HFF-Myc (cell line): ENCODE measurements at places on chromosomes 3 and 15.

DNA sequence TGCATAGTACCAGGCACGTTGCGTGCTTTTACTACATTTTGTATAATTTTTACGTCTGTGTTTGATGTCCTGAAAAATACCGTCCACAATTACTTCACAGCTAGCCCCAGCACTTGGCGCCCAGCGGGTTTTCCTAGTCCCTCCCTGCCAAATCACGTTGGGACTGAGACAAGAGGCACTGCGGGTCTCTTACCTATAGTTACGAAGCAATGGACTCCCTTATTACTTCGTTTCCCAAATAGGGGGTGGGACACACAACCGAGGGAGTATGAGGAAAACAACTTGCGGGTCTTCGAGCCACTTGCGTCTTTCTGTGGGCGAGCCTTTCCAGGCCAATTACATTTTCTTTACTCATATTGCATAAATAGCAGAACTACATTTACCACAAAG, 620 bp upstream of the CMSS1 start:
- DNase-seq: no peak

DNA sequence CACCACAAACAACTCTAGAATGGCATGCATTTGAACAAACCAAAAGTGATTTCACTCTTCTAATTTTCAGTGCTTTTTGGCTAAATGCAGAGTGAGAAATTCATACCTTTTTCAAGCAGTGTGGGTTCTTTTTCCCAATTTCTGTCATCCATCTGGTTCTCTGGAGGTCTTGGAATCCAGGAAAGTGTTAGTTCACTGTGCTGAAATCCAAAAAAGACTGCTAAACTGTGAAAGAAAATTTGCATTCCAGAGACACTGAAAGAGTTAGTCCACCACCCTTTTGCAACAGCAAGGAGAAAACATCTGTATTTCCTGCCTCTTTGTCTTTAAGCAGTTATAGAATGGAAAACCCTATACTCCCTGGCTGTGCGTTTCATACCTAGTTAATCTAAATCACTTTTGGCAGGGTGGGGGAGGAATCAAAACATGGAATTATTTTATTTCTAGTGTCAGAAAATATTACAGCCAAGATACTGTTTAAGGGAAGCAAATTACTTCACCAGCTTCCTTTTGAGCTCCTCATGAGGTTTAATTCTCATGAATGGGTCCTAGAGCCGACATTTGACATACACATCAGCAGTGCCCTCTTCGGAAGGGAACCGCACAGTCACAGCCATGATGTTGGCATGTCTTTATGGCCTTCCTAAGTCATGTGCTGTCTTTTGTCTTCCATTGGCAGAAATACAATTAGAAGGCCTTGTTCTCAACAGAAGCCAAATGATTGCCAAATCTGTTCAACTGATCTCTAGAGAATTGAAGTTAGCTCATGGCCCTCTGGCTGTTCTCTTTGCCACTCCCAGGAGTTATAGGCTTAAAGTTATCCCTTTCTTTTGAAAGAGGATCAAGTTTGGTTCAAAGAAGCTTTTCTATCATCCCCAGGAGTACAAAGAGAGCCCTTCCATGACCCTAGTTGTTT, 317.7 kb upstream of the TPRG1 start:
- DNase-seq: no peak

DNA sequence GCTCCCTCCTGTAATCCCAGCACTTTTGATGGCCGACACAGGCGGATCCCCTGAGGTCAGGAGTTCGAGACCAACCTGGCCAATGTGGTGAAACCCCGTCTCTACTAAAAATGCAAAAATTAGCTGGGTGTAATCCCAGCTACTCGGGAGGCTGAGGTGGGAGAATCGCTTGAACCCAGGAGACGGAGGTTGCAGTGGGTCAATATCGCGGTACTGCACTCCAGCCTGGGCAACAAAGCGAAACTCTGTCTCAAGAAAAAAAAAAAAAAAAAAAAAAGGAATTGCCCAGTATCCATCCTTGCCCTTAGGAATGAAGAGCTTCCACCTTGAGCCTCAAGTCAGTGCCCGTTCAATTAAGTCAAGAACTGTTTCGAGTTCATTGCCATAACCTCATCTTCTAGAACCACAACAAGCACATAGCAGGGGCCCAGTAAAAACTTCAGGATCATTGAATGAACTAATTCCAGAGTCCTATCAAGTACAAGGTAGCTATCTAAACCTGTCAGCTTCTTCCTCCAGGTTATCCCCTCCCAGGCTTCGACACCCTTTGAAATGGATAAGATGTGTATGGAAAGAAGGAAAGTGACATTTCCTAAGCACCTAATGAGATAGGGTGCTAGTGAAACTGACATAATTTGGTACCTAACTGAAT, 826 bp downstream of the DBR1 start:
- no peak for DNase-seq

DNA sequence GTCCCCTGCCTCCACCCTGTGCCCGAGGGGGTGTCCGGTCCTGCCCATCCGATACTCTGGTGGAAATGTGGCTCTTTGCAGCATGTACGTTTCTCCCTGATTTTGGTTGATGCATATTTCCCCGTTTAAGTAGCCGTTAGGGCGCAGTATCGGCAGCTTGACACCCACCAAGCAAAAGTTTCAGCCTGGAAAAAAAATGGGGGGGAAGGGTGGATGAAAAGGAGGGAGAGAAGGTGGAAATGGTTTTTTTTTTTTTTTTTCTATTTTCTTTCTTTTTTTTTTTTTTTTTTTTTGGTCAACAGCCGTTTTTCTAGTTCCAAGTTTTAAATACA, 1.3 kb downstream of the RAP2B start:
- no peak for DNase-seq
